LHCN-M2 (cell line): ENCODE measurements at places on chromosomes 11 and 22. TPM values are rescaled to one million over a fixed set of nuclear protein-coding genes. Genes with fewer than 3 reads are reported as not detected.

RAD9A gene
- total RNA-seq = 6.7 and 12.3 TPM in 2 replicates

PDGFB gene
- 1.2 and 4.1 TPM in 2 replicates for total RNA-seq

TSSK2 gene
- total RNA-seq = not detected in 2 replicates

GCAT gene
- 21.2 and 23.4 TPM in 2 replicates for total RNA-seq

MOV10L1 gene
- 0.23 and 0.32 TPM in 2 replicates for total RNA-seq

C11orf87 gene
- not detected in 2 replicates for total RNA-seq
